Hypothalamus (tissue), 51 donors: ENCODE measurements at places on chromosomes 16 and 17.

DNA sequence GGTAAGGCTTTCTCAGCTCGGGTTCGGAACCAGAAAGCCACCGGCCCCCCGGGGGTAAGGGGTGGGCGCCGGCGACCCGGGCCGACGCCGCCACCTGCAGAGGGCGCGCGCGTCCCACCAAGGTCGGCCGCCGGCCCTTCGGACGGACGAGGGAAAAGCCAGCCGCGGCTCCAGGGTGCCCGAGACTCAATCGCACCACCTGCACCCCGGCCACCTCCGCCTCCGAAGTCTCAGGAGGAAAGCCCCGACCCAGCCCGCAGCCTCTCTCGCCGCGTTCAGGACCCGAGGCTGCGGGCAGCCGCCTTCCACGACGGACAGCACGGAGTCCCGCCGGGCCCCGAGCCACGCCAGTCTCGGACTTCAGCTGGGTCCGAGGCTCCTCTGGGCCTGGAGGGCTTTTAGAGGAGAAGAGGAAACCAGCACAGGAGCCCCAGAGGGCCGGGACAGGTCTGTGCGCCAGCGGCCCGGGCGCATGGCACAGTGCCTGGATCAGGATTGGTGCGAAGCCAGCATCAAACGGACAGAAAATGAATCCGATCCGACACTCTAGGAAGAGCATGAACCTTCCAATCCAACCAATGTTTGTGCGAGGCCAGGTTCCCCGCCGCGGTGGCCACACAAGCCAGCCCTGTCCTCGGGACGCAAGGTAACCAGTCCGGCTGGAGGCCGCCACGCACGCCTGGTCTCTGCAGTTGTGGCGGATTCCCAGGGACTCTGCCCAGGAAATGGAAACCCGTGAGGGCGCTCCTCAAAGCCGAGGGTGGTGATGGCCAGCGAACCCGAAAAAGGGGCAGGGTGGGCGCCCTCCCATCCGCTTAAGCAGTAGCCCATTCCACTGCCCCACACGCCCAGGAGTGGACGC lies 6.7 kb downstream of the CBX8 start:
- DNase-seq, result peak; percentile 63

GRCh38 chr16:23827057-23827456 lies 8.7 kb upstream of the PRKCB start:
- no peak for DNase-seq

DNA sequence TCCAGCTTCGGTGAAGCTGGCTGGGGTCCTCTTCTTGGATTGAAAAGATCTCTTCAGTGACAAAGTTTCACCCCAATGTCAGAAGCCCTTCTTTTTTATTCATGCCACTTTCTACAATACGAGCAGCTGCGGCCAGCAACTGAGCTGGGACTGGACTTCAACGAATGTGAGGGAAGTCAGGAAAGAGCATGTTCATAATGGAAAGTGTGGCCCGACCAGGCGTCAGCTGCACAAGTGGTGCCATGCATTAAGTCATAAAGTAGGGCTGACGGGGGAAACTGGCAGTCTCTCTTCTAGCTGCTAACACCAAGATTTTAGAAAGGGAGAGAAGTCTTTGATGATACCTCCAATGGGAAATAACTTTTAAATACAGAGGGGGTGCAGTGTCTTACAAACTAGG lies 192.6 kb downstream of the PARN start:
- no peak for DNase-seq

- DNase-seq, result no peak
Measured at GRCh38 chr17:27603880-27604794, 26.9 kb upstream of the LGALS9 start.

DNA sequence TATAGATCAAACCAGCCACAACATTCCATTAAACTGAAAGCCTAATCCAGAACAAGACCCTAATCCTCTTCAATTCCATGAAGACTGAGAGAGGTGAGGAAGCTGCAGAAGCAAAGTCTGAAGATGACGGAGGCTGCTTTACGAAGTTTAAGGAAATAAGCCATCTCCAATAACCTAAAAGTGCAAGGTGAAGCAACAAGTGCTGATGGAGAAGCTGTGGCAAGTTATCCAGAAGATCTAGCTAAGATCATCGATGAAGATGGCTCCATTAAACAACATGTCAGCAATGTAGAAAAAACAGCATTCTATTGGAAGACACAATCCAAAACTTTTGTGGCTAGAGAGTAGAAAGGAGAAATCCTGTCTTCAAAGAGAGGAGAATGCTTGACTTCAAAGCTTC lies 69.6 kb downstream of the KANSL1 start:
- no peak for DNase-seq

DNA sequence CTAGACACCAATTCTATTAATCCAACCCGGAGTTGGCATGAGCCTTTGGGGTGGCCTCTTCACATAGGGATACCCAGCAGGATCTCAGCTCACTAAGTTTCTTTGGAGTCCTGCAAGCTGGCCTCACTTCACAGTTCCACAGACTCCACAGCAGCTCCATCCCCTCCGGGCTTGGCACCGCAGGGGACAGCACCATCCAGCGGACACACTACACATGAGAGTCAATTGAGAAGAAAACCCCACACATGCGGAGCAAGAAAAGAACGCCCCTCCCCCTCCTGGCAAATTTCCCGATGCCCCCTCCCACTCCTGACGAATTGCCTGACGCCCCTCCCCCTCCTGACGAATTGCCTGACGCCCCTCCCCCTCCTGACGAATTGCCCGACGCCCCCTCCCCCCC lies 31.1 kb downstream of the KLHDC4 start:
- no peak for DNase-seq

DNA sequence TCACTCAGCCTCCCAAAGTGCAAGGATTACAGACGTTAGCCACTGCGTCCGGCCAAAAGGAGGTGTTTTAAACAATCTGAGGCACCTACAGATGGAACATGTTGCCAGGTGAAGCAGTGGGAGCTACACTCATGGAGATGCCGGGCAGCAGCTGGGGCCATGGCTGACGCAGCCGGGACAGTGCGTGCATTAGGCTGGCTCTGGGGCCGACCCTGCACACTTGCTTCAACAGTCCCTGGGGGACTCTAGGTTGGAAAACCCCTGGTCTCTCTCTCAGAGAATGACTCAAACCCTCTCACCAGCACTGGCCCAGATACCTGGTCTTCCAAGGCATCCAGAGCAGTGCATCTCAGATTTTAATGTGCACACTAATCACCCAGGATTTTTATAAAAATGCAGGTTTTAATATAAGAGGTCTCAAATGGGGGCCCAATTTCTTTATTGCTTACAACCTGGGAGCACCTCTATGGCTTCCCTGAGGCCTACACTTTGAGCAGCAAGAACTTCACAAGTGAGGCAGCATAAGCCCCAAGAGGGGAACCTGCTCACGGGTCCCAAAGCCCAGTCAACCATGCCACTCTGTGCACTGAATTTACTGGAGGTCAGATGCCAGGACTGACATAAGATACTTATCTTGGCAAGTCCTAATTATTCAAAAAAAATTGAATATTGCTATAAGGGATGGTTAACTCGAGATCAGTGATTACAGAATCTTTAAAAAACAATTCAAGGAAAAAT lies 70.8 kb upstream of the TRAP1 start:
- DNase-seq, result no peak

DNA sequence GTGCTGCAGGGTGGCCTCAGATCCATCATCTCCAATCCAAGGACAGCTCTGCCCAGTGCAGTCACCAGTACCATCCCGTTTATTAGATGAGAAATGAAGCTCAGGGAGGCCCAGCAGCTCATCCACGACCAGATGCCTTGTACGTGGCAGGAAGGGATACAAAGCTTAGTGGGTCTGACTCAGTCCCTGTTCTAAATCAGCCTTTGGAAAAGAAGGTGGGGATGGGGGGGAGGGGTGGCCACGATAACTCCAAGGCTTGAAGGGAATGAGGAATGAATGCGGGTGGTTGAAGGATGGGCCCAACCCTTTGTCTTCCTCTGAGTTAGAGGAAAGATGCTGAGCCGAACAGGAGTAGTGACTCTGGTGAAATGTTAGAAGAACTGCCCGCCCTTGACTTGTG lies 25.8 kb downstream of the LLGL2 start:
- no peak for DNase-seq

- DNase-seq, result no peak
Measured at GRCh38 chr17:55324296-55324978, 59.7 kb downstream of the HLF start.

GRCh38 chr17:82007495-82008257 lies 15.0 kb downstream of the CENPX start:
- DNase-seq, result no peak

DNA sequence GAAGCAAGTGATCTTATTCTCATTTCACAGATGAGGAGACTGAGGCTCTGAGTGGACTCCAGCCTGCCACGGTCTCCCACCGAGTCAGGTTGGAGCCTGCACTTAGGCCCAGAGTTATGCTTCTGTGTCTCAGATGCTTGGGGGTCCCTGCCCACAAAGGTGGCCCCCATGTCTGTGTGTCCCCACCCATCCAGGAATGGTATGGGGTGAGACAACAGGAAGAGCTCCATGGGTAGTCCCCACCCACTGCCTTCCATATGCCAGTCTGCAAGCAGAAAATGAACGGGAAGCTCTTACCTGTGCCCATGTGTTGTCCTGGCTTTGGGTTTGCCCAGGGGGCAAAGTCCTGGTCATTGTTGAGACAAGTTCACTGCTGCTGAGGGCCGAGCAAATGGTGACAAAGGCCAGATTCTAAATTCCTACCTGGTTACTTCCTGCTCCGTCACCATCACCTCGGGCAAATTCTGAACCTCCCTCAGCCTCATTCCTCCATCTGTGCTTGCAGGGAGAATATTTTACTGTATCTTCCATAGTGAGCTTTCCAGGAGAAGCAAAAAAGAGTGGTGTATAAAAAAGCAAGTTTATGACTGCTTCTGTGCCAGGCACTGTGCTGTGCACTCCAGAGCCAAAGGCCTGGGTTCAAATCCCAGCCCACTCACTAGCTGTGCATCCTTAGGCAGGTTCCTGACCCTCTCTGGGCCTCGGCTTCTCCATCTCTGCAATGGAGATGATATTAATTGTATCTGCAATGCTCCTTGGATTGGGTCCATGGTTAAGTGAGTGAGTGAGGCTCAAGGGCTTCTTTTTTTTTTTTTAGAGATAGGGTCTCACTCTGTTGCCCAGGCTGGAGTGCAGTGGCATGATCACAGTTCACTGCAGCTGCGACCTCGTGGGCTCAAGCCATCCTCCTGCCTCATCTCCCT lies 9.3 kb downstream of the IL4R start:
- DNase-seq, result no peak

- DNase-seq, result no peak
Measured at GRCh38 chr16:30567991-30568638, 3.4 kb downstream of the ZNF688 start.

GRCh38 chr17:57747221-57748017 lies 2.3 kb upstream of the CCDC182 start:
- no peak for DNase-seq

- no peak for DNase-seq
Measured at GRCh38 chr17:76146053-76146851, 5.2 kb upstream of the FOXJ1 start.

GRCh38 chr17:1976000-1976682 lies 49.0 kb downstream of the RTN4RL1 start:
- DNase-seq, result no peak

- no peak for DNase-seq
Measured at GRCh38 chr17:45929344-45929743, 35.0 kb downstream of the MAPT start.

DNA sequence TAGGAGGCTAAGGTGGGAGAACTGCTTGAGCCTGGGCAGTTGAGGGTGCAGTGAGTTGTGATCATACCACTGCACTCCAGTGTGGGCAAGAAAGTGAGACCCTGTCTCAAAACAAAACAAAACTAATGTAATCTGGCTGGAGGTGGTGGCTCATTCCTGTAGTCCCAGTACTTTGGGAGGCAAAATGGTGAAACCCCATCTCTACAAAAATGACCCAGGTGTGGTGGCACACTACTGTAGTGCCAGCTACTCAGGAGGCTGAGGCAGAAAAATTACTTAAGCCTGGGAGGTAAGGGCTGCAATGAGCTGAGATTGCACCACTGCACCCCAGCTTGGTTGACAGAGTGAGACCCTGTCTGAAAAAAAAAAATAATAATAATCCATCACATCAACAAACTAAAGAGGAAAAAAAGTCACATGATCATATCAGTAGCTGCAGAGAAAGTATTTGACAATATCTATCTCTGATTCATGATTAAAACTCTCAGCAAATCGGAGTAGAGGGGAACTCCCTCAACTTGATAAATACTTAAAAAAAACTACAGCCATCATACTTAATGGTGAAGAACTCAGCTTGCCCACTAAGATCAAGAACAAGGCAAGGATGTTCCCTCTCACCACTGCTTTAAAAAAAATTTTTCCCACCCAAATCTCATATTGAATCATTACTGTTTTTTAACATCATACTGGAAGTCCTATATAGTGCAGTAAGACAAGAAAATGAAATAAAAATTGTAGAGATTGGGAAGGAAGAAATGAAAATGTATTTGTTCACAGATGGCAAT lies 31.0 kb downstream of the DHRS7B start:
- no peak for DNase-seq

DNA sequence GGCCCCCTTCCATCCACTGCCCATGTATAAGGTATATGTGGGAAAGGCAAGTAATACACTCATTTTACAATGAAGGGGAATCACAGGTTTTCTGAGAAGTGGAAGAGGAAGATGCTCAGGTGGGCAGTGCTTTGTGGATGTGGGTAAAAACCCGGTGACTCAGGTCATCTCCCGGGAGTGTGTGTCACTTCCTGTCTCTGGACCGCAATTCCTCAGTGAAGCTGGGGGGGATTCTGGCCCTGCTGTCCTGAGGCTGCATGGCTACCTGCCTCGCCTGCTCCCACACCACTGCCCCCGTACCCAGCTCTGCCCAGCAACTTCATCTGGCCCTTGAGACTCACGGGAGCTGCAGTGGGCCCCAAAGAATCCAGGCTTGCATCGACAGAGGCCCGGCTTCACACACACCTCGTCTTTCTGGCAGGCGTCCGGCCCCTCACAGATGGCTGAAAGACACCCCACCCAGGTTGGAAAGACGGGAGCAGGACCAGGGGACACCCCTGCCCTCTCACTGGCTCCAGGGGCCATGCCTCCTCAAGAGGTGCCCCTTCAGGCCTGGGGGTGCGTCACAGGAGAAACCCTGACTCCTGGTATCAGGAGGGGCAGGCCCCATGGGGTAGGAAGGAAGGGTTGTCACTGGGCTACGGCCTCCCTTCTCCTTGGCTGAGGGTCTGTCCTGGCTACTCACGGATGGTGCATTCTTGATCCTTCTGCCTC lies 882 bp downstream of the SCARF1 start:
- DNase-seq, result no peak

- DNase-seq, result no peak
Measured at GRCh38 chr16:74107795-74108610, 188.6 kb upstream of the PSMD7 start.
